ENCODE measurements at places on chromosomes 3 and 15.

- DNase-seq, result no peak
Observed at GRCh38 chr3:112132554-112132953, 494 bp downstream of the GCSAM start.

DNA sequence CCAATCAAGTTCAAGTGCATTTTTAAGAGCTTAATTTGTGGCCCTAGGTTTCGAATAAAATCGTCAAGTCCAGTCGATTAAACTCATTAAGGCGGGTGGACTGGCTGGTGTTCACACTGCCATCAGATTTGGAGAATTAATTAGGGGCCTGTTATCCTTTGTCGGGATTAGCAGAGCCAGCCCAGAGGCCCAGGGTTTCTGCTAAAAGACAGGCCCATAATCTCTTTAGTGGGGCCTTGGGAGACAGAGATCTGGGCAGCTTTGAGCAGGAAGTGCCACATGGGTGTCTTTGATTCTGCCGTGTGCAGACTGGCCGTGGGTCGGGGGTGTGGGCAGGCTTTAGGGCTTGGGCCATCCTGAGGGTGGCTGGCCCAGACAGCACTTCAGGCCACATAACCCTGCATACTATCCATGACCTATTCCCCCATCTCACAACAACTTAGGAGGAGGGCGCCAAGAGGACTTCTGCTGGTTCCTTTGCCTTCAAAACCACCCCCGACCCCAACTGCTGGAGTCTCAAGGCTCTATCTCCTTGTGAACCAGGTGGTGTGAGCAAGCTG, 94.7 kb downstream of the PLXNA1 start:
- DNase-seq, result no peak

- DNase-seq, result no peak
Observed at GRCh38 chr3:126373682-126374601, 16.7 kb upstream of the KLF15 start.

DNA sequence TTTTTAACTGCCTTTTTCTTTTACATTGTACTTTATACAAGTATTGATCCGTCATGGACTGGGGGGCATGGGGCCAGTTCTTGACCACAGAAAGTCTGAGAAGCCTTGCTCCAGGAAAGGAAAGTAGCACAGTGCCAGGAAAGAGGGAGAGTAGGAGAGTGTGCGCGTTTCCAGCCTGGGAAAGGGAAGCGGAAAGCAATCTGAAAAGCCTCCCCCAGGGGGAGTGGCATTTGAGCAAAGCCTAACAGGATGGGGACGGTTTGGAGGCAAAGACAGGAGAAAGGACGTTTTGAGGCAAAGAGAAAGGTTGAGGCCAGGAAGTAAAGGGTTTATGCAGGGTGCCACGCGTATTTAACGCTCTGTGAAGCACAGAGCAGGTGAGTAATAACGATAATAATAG, 116.9 kb downstream of the RORA start:
- no peak for DNase-seq

GRCh38 chr3:33030246-33030645, 66.7 kb downstream of the GLB1 start:
- DNase-seq, result no peak

- DNase-seq, result no peak
Observed at GRCh38 chr3:31448035-31448881, 84.5 kb upstream of the STT3B start.

GRCh38 chr3:155643581-155644165, 101.2 kb downstream of the PLCH1 start:
- no peak for DNase-seq

DNA sequence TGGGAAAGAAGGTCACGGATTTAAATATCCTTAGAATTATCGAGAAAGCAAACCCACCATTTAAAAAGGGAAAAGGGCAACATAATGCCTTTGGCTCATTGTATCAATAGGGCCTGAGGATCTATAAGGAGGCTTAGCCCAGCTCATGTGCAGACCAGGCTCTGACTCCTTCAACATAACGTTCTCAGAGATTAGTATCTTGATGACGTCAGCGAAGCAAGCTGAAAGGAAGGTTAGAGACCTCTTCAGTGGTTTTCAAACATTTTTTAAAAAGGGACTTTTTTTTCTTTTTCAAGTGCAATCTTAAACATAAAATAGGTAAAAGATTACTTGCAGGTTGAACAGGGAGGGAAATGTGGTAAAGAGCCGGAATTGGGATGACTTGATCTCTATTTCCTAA, 463.9 kb upstream of the ADAMTS9 start:
- DNase-seq, result no peak

- no peak for DNase-seq
Observed at GRCh38 chr3:176595307-176595706, 602.0 kb downstream of the TBL1XR1 start.

DNA sequence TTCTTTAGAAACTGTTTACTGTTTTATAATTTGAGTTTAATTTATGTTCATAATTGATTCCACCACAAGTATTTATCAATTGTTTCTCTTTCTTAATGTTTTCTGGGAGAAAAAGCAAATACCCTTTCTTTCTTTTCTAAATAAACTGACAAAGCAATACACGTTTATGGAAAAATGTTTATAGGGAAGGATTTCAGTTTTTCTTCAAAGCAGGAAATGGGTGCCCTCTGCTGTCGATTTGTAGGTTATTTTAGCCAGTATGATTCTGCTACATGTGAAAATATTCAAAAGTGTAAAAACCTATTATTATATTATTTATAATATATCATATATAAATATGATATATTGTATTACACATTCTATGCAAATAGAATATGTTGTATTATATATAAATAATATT, 921.0 kb upstream of the ROBO1 start:
- no peak for DNase-seq

DNA sequence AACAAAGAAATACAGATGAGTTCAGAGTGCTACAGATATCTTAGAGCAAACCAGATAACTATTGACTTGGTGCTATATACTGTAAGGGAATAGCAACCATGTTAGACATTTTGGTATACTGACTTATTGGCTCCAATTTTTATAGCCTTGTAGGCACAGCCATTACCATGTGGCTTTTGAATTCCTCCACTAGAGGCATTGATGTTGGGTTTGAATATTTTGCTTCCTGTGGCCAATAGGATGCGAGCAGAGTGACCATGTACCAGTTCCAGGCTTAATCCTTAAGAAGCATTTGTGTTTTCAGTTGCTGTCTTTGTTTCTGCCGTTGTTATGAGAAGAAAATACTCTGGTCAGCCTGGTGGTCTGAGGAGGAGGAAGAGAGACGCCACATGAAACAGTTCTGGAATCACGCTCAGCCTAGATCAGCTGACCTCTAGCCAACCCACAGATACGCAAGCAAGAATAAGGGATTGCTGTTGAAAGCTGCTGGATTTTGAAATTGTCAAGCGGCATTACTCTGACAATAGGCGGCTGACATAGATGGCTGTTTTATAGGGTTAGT, 109.4 kb upstream of the TNIK start:
- DNase-seq, result no peak

DNA sequence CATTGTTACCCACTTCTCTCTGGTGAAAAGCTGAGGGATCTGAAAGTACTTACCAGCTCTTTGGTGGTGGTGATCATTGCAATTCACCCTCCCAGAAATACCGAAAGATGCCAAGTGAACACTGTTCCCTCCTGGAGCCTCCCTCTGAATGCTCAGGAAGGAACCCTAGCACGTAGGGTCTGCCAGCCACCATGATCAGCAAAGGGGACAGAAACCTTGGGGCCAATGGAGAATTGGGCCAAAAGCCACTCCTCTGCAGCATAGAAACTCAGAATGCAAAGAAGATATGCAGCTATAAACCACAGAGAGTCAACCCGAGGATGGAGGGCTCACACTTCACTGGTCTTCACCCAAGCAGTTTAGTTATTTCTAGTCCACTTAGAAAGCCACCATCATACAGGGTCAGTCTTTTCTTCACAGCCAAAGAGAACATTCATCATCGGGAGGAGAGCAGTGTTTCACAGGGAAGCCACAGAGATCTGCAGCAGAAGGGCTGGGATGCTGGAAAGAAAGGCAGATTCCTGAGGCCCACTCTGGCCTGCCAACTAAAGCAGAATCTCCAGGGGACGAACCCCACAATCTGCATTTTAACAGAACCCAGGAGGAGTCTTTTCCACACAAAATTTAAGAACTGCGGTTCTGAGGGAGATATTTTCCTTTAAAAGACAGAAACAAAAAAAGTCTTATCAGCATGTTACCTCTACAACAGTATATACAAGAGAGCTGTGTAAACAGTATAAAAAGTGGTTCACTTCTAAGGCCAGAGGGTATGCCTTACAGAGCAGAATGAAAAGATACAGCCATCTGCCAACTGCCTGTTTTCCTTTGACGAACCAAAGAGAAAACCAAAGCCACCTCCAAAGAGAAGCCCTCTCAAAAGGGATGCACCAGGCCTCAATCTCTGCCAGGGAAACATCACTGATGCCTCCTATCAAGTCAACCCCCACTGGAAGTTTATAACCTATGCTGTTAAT, 11.3 kb downstream of the TBC1D2B start:
- DNase-seq, result no peak

DNA sequence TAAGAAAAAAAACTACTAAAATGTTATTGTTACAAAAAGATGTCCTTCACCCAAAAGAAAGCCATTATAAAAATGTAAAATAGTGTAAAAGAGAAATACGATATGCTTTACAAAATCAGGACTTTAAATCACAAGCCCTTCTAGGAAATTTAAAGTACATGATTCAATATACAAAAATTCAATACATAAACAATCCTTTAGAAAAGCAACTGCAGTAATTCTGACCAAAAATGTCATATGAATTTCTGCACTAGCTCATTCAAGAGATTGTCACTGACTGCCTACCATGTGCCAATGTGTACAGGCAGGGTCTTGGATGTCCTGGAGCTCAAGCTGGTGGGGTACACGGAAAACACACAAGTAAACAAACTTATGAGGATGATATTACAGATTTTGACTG, 2.5 kb downstream of the MORC1 start:
- DNase-seq, result no peak

DNA sequence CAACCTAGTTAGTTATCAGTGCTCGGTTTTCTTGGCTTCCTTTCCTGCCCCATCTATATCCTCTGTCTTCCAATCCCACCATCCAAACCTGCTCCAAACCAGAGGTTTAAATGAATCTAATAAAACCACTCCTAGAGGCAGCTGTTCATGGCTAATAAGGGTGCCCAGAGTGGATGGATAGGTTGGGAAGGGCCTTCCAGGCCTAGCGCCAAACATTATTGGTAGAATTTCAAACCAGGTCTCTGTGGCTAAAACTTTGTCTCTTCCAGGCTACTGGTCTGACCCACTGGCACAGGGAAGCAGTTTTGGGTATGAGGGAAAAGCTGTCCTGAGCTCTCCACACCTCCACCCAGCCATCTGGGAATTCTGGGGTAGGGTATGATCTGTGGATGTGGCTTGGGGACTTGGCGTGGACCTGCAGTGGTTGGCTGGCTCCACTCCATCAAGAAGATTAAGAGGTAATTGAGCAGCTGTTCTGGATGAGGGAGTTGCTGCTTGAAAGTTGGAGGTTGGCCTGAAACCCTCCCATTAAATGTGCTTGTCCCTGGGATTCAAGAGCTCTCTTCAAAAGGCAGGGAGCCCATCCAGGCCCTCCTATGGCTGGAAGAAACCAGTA, 29.3 kb upstream of the INSYN1 start:
- no peak for DNase-seq

DNA sequence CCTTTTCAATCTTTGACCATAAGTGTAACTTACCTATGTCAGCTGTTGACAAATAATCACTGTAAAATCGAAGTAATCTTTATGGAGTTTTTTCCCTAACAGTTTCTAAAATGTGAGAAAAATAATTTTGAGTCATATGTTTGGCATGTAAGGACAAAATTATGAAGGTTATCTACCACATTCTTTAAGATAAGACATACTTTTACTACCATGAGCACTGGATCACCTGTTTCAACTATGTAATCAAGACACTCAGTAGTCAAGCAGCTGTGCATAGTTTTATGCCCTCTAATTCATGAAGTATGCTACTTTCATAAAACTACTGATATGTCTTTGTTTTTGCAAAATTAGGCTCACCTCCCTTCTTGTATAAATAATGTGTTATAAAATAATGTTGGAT, 12.1 kb downstream of the FGF7 start:
- DNase-seq, result no peak

GRCh38 chr3:155528579-155528978, 216.3 kb downstream of the PLCH1 start:
- DNase-seq, result no peak

GRCh38 chr3:77326586-77326985, 286.7 kb downstream of the ROBO2 start:
- no peak for DNase-seq

DNA sequence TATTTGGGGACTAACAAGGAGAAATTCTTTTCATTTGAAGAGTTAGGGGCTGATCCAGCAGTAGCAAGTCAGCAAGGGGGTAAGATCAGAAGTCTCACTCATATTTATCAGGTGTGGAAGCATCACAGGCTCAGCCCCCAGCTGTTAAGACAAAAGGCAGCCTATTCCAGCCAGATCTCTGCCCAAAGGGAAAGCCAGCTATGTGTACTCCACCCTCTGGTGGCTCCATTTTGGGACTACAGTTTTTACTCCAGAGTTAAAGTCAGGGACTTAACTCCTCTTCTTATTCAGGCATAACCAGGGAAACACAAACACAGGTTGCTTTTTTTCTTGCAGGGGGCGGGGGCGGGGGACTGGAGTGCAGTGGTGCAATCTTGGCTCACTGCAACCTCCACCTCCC, 19.2 kb downstream of the UBP1 start:
- DNase-seq, result no peak

- DNase-seq, result no peak
Observed at GRCh38 chr3:131901686-131902085, 133.1 kb downstream of the CPNE4 start.

GRCh38 chr3:122295266-122296062, 29.6 kb upstream of the CSTA start:
- DNase-seq, result no peak

DNA sequence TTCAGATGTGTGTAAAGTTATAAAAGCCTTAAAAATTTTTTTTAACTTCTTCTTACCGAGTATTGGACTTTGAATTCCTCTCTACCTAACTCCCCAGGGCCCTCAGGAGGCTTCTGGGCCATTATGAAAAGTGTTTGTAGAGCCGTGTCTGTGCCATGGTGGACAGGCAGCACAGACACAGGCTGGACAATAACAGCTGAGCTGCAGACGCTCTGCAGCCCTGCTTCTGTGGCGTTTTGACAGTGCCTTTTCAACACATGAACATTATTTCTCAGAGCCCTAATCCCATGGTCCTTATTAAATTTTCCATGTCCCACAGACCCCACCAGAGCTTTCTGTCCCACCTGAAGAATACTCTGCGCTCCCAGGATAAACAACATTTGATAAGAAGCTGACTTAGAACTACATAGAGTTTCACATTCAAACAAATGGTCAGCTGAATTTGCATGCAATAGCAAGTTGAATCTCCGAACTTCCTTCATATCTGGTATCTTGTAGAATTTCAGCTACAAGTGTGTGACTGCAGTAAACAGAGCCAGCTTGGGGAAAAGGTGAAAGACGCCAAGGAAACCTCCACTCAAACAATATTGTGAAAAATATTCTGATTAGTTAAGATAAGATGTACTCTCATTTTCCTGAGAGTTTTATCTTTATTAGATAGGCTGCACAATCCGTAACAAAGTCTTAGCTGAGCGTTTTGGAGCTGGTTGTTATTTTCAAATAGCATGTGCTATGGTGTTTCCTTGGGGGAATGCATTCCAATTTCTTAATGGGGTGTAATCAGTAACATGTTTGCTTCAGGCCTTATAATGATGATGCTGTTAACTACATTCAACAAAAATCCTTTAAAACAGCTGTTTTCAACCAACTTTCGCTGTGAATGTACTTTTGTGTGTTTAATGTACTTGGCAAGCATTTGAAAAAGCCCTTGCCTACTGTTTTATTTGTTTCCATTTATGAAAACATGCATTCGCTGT, 378.2 kb downstream of the MECOM start:
- no peak for DNase-seq
